ENCODE measurements at places on chromosomes 1 and 21.

DNA sequence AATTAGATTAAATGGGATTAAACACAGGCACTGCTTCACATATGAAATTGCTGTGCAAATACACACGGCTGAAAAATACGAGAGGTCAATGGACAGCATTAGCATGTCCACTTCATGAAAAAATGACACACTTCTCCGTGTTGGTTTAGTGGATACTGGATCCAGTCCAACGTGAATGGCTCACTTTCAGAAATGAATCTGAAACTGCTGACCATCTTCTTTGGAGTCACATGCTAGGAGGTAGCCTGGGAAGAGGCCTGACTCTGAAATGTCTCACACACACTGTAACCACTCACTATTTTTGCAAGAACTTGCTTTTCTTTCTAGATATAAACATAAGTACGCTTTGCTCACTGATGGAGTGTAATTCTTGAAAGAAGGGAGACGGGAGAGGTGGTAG is 127.3 kb downstream of the HLCS start:
- no peak for DNase-seq

DNA sequence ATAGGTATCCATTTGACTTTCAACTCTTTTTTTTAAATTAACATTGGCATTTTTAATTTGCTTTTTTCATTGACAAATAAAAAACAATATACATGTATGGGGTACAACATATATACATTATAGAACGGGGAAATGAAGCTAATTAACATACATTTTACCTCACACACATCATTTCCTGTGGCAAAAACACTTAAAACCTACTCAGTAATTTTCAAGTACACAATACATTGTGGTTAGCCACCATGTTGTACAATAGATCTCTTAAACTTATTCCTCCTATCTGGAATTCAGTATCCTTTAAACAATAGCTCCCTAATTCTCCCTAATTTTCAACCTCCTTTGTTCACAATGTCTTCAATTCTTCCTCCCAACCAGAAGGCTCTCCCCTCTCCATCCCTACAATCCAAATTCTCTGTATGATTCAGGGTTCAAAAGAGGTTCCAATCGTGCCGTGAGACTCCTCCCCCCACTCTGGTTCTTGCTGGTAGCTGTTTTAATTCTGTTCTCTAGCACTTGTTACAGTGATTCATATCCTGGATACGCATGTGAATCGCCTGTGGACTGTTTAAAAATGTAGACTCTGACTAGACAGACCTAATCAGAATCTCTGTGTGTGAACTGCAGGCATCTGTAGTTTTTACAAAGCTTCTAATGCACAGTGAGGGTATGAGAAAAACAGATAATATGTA is 87.6 kb upstream of the DUSP10 start:
- peak; percentile 40 for DNase-seq

DNA sequence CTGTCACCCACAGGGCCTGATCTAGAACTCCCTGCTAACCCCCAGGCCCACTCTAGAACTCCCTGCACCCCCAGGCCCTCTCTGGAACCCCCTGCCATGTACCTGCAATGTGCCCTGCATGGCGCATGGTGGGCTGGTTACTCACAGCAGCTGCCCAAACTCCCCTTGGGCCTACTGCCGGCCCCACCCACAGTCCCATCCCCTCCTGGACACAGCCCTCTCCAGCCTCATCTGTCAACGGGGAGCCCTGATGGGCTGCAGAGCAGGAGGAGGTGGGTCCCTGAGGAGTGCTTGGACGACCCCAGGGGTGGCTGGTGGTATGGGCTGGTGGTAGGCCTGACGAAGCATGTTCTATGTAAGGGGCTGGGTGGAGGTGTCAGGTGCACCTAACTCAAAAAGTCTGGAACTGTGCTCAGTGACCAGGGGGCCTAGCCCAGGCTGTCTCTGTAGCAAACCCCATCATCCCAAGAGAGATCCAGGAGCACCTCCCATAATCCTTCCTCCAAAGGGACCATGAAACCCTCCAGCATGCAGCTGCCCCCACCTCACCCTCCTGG is 19.0 kb upstream of the PRSS38 start:
- no peak for DNase-seq

- DNase-seq, result no peak
Measured at GRCh38 chr1:201675143-201675542, 136.2 kb downstream of the NAV1 start.

- DNase-seq, result no peak
Measured at GRCh38 chr1:54380290-54380882, 25.8 kb downstream of the SSBP3 start.

DNA sequence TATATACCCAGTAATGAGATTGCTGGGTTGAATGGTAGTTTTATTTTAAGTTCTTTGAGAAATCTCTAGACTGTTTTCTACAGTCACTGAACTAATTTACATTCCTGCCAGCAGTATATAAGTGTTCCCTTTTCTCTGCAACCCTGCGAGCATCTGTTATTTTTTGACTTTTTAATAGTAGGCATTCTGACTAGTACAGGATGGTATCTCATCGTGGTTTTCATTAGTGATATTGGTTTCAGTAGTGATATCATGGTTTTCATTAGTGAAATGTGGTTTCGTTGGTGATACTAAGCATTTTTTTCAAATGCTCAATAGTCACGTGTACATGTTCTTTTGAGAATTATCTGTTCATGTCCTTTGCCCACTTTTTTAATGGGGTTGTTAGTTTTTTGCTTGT is 316.8 kb downstream of the PTBP2 start:
- DNase-seq, result no peak

GRCh38 chr1:17739050-17739449 is 16.1 kb upstream of the ACTL8 start:
- no peak for DNase-seq

GRCh38 chr1:238658763-238659162 is 727.6 kb upstream of the CHRM3 start:
- DNase-seq, result no peak

DNA sequence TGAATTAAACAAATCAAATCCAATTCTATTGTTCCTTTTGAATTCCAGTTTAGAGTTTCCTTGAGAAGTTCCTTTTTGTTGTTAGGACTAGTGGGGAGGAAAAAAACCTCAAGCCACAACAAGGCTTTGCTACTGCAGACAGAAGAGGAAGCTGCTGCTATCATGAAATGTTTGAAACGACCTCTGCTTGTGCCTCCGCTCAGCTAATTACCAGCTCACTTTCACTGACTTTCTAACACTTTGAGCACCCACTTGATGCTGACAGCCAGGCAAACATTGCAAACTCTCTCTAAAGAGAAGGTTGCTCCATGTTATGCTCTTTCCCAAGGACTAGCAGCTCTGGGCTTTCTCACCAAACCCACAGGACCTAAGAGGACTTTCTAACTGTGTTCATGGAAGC is 203.9 kb upstream of the PROX1 start:
- no peak for DNase-seq

DNA sequence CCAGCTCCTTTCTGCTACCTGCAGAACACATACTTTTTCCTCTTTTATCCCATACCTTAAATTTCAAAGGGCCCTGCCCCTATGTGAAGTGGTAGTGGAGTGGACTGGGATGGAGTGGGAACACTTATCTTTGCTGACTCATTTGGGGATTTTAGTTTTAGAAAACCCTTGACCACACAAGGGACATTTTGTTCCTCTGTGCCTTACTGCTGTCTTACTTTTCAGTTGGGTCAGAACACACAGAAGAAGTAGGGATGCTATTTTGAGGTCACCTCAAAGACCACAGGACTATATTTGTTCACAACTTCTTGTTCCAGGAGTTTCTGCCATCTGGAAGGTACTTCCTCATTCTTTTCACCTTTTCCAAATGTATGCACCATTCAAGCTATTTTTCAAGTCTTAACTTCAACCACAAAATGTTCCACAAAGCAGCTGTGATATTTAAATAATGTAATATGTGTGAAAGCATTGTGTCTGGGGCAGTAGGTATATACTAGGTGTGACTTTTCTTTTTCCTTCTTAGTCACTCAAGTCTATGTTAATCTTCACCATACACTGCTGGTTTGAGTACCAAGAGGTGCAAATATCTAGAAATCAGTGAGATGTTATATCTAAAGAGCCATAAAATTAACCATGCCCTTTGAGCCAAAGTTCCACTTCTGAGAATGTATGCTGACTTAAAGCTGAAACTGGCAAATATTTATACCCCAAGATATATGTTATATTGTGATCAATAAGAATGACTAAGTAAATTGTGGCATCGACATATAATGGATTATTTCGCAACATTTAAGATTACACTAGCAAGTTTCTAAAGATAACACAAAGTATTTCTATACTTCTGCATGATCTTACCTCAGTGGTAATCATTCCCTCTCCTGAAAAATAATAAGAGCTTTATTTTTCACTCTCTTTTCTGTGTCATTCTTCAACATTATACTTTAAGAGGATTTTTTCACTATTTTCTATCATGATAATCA is 308.5 kb downstream of the MRPL39 start:
- no peak for DNase-seq

GRCh38 chr1:157971769-157972168 is 21.7 kb upstream of the KIRREL1 start:
- no peak for DNase-seq
